ENCODE measurements at places on chromosomes 16 and 17. TPM values are rescaled to one million over a fixed set of nuclear protein-coding genes. Genes with fewer than 3 reads are reported as not detected.

DNA sequence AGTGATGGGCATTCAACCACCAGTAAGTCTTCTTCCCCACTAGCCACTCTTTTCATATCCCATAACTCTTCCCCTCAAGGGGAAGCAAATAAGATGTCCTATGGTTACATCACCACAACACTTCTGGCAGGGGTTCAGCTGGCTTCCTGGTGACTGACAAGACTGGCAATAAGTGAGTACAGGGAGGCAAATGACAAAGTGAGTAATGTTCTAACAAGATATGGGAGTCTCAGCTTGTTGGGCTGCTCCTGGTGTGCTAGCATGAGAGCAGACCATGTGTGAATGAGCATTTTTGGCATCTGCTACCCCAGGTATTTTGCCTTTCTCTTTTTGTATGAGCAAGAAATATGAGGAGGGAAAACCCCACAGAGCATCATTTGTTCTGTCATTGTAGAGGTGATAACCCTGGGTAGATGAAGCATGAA is 9.9 kb downstream of the TMIGD1 start:
- no peak overlapping the region for H3K4me3 ChIP-seq
- peak overlapping the region; percentile 7 for H3K27ac ChIP-seq
- no peak for DNase-seq
- H3K4me1 ChIP-seq: peaks cover 7% of the 10 kb centered on the region
- no peaks in the 10 kb centered on the region for H3K36me3 ChIP-seq

SMIM5 gene
- 7.4 TPM for total RNA-seq

STAC2 gene
- total RNA-seq: 0.19 TPM

- H3K4me3 ChIP-seq: no peak overlapping the region
- no peaks in the 10 kb centered on the region for H3K27me3 ChIP-seq
- no peak for DNase-seq
- H3K4me1 ChIP-seq: peaks cover 40% of the 10 kb centered on the region
- H3K36me3 ChIP-seq: no peaks in the 10 kb centered on the region
Observed at GRCh38 chr17:81298991-81299738, 4.1 kb upstream of the SLC38A10 start.

GRCh38 chr16:87407511-87408112 is 15.5 kb downstream of the MAP1LC3B start:
- no peak overlapping the region for H3K27ac ChIP-seq
- DNase-seq: no peak

KRTAP9-8 gene
- total RNA-seq: not detected

DNA sequence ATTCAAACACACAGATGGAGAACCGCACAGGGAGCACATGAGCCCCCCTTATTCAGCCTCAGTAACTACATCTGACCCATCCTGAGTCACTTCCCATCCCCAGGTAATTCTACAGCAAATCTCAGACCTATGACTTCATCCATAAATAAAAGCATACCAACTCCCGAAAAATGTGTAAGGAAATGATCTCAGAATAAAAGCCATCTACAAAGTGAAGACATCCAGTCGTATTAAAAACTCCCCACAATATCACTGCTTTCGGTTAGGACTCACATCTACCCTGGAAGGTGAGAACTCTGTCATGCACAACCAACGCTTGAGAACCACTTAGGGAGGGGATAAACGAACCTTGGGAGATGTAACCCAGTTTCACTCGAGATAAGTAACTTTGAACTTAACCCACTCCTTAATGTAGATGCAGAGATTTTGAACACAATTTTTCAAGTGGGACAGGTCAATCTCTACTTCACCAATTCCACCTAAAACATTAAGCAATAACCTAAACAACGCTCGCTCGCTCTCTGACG is 1.3 kb downstream of the USP36 start:
- H3K27ac ChIP-seq: peak overlapping the region; percentile 100
- DNase-seq: no peak
- H3K4me1 ChIP-seq: peaks cover 22% of the 10 kb centered on the region

- H3K4me3 ChIP-seq: no peak overlapping the region
- H3K4me1 ChIP-seq: no peaks in the 10 kb centered on the region
- no peaks in the 10 kb centered on the region for H3K27me3 ChIP-seq
- H3K27ac ChIP-seq: no peak overlapping the region
- H3K36me3 ChIP-seq: no peaks in the 10 kb centered on the region
Observed at GRCh38 chr16:49351096-49351487, 22.5 kb upstream of the C16orf78 start.

DNA sequence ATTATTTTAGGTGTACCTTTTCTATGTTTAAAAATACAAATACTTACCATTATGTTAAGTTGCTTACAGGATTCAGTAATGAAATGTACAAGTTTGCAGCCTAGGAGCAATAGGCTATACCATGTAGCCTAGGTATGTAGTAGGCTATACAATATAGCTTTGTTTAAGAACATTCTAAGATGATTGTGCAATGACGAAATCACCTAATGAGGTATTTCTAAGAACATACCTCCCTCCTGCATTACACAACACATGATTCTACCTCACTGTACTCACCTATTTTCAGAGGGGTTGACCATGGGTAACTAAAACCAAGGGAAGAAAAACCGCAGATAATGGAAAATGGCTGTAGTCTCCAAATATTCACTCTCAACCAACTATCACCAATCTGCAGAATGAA is 35.3 kb upstream of the TBC1D3K start:
- no peak for DNase-seq
- H3K4me1 ChIP-seq: no peaks in the 10 kb centered on the region
- no peaks in the 10 kb centered on the region for H3K36me3 ChIP-seq
- H3K4me3 ChIP-seq: no peak overlapping the region
- H3K27me3 ChIP-seq: no peaks in the 10 kb centered on the region
- no peak overlapping the region for H3K27ac ChIP-seq

GRCh38 chr16:86158688-86159360 is 259.9 kb downstream of the IRF8 start:
- H3K27ac ChIP-seq: no peak overlapping the region
- H3K27me3 ChIP-seq: no peaks in the 10 kb centered on the region
- H3K4me3 ChIP-seq: no peak overlapping the region
- peaks cover 3% of the 10 kb centered on the region for H3K4me1 ChIP-seq
- no peaks in the 10 kb centered on the region for H3K36me3 ChIP-seq

DNA sequence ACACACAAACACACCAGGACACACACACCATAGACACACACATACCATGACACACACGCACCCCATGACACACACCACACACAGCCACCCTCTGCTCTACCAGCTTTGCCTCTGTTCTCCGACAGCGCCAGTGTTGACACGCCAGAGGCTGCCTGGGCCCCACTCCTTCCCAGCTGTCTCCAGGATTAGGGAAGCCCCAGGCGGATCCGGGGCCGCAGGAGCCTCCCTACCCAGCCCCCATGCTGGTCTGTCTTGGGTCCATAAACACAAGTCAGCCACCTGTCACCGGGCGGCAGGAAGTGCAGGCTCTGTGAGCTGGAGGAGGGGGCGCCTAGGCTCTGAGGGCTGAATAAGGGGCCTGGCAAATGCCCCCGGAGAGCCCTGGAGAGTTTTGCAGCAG is 10.5 kb downstream of the TBC1D16 start:
- no peak overlapping the region for H3K4me3 ChIP-seq
- peaks cover 67% of the 10 kb centered on the region for H3K4me1 ChIP-seq
- H3K27ac ChIP-seq: no peak overlapping the region
- H3K36me3 ChIP-seq: no peaks in the 10 kb centered on the region
- H3K27me3 ChIP-seq: no peaks in the 10 kb centered on the region

DNA sequence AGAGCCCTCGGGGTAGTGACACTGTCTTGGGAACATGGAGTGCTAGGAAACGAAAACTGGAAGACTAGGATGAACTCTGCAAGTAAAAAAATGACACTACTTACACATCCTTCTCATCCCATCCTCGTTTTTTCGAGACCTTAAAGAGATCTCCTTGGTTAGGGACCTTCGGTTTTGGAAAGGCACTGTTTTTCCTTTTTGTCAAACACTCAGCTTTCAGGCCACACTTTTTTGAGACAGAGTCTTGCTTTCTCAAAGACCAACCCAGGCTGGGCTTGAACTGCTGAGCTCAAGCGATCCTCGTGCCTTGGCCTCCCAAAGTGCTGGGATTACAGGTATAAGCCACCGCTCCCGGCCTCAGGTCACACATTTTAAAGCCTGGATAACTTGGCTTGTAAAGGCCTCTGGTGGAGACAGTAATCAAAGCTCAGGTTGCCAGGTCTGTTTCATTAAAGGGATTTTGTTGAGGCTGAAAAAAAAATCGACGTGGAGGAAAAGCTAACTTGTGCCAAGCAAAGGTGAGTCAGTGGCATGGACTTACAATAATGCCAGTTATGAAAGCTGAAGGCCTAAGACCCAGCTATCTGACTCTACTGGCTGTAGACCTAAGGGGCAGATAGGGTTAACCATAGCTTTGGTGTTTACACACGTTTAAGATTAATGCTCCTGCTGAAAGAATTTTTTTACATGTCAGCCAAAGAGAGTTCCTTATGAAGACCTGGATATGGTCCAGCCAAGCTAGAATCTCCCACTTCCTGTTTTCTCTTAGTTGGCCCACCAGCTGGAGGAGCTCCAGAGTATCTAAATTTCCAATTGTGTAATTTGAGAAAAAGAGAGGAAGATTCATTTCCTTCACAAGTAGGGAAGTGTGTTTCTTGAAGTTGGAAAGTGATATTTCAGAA is 823 bp downstream of the NBR1 start:
- H3K4me1 ChIP-seq: peaks cover 57% of the 10 kb centered on the region
- no peak for DNase-seq
- H3K27me3 ChIP-seq: no peaks in the 10 kb centered on the region
- peaks cover 14% of the 10 kb centered on the region for H3K36me3 ChIP-seq

SLFN12L gene
- 0.50 TPM for total RNA-seq

MYO1C gene
- total RNA-seq: 80.5 TPM

KRT24 gene
- 5.5 TPM for total RNA-seq

MLX gene
- total RNA-seq: 34.3 TPM

AOC3 gene
- total RNA-seq: 3.6 TPM

DNA sequence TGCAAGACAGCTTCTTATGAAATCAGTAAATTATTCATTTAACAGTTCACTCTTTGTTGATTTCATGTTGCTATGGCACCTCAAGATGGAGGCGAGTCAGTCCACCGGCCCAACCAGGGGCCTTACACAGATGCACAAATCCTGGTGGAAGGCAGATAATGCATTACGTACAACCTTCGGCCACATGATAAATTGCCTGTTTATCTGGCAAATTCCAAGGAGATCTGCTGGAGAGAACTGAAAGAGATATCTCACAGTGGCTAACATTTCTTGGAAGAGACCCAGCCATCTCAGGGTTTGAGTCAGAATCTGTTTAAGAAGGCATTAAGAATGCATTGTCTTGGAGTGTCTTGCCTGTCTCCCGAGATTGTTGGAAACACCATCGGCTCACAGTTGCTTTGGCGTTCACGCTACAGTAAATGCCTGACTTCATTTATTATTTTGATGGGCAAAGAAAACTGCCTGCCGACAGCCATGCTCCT is 225.6 kb downstream of the MSI2 start:
- no peak for DNase-seq
- H3K4me1 ChIP-seq: peaks cover 4% of the 10 kb centered on the region
- no peak overlapping the region for H3K27ac ChIP-seq
- H3K36me3 ChIP-seq: no peaks in the 10 kb centered on the region
- H3K4me3 ChIP-seq: no peak overlapping the region
- no peaks in the 10 kb centered on the region for H3K27me3 ChIP-seq

GALK1 gene
- 22.4 TPM for total RNA-seq
